ENCODE measurements at places on chromosomes 16 and 17.
A peak's percentile ranks its signal among the peaks of the same experiment; 100 is the strongest.

DNA sequence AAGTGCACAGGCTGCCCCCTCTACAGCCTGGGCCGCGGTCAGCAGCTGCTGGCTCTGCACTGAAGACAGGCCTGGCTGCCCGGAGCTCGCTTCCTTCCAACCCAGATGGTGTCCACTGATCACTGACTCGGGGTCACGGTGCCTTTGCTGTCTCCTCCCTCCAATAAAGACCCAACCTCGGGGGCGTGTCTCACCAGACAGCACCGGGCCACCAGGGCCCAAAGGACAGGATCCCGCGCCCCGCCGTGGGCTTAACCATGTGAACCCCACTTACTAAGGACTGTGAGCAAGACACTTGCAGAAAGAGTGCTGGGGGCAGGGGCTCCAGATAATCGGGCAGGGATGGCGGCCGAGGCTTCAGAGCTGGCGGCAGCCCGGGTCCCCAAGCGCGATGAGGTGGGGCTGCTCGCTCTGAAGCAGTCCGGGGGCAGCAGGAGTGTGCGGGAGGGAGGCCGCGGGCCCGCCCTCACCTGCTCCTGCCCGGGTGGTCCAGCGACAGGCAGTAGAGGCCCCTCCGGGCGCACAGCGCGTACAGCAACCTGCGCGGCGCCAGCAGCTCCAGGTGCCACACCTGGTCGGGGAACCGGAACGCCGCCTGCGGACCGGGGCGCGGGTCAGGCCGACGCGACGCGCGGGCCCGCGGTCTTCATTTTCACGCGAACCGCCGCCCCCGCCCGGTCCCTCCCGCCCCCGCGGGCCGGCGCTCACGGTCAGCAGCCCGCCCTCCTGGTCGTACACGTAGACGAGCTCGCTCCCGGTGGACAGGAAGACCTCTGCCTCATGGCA, 502 bp downstream of the FAAP100 start:
- DNase-seq, result no peak

DNA sequence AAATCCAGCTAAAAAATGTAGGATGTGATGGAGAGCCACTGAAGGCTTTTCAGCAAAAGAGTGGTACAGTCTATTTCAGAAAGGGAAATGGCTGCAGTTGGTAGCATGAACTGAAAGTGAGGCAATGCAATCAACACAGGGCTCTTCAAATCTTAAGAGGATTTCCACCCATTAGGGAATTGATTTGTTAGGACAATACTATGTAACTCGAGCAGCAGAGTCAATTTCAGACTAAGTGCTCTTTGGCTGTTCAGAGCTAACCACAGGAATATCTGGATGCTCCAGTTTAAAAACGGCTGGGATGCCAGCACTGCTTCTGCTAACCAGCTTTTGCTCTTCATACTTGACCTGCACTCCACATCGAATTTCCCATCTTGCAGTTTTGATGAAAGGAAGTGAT, 24.6 kb downstream of the CACNG1 start:
- no peak for DNase-seq

- peak; percentile 25 for DNase-seq
Measured at GRCh38 chr17:71472809-71473789, 647.7 kb upstream of the SOX9 start.

DNA sequence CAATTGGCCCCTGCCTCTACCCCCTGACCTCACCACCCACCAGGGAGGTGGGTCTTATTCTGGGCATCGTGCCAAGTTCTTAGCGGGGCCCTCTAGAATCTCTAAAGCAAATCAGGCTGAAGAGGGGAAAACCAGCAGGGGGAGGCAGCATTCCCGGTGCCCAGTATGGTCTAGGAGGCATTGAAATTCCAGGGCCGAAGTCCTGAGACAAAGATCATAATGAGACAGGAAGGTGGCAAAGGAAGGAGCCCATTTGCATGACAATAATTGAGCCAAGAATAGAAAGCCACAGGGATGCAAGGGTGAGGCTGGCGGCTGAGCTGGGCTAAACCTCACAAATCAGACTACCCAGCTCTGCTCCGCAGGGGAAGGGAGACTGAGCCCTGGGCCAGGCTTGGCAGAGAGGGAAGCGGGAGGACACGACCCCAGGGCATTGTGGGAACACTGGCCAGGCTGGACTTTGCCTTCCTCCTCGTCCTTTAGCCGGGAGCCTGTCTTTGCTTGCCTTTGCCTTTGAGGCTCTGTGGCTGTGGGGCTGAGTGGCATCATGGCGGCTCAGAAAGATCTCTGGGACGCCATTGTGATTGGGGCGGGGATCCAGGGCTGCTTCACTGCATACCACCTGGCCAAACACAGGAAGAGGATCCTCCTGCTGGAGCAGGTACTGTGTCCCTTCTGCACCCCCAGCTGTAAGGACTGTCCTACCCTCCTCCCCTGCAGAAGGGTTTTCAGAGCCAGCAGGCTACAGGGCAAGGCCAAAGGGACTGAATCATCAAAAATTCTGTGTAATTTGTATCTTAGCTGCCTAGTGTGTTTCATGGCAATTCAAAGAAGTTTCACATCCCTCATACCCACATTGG, at the start of gene PIPOX:
PIPOX (plus strand) TSS at position 463 of the 860 bp plus-strand sequence; CDS start at position 548, 85 bp downstream.
- peak; percentile 29 for DNase-seq

DNA sequence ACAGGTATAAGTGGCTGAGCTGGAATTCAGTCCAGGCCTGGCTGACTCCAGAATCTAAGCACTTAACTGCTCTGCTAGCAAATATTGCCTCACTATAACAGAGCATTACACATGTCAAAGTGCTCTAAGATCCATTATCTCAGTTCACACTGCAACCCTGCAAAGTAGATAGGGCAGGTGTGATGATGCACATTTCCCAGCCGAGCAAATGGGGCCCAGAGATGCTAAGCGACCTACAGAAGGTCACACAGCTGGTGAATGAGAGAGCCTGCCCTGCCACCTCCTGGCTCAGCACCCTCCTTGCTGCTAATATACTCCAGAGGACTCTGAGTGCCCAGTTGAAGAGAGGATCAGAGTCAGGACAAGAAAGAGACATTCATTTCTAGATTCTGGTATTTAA, 73.6 kb upstream of the CCL1 start:
- no peak for DNase-seq

DNA sequence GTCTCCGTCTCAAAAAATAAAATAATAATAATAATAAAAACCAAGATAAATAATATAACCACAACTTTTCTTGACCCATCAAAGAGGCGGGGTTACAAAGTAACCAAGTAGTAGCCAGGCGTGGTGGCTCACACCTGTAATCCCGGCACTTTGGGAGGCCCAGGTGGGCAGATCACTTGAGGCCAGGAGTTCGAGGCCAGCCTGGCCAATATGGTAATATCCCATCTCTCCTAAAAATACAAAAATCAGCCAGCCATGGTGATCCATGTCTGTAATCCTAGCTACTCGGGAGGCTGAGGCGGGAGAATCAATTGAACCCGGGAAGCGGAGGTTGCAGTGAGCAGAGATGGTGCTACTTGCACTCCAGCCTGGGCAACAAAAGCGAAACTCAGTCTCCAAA, 45.3 kb downstream of the ADCY9 start:
- no peak for DNase-seq

- no peak for DNase-seq
Measured at GRCh38 chr16:83943516-83944050, 9.5 kb upstream of the OSGIN1 start.

- no peak for DNase-seq
Measured at GRCh38 chr16:102060-102855, 24.2 kb downstream of the MPG start.

DNA sequence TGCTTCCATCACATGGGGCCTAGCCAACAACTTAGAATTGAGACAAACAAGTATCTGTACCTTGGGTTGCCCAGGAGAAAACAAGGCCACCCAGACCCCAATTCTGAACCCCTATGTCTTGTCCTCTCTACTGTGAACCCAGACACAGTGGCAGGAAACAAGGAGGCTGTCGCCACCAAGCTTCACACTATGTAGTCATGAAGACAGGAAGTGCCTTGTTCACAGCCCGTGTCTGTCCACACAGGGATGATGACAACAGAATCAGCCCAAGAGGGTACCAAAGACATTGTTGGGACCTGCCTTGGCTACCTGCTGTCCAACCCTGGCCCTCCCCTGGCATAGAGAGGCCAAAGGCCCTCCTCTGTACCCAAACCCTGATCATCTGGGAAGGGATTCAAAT, 84.8 kb downstream of the CDYL2 start:
- DNase-seq, result no peak

DNA sequence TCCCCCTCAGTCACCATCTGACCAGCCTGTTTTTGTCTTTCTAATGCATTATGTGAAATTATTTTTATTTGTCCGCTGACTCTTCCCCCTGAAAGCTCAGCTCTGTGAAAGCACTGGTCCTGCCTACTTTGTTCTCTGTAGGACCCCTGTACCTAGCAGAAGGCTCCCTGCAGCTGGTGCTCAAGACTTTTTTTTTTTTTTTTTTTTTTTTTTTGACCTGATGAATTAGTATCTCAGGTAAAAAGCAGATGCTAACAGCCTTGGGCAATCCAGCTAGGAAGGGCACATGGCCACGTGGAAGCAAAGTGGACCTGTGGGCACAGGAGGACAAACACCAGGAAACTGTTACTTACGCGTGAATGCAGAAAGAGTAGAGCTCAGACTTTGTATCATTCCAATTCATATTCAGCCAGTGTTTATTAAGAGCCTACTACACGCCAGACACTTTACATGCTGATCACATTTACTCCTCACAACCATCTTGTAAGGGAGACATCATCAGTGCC, 629 bp upstream of the UNC119 start:
- no peak for DNase-seq

GRCh38 chr16:662597-662996, 5.3 kb upstream of the RHOT2 start:
- DNase-seq, result no peak

DNA sequence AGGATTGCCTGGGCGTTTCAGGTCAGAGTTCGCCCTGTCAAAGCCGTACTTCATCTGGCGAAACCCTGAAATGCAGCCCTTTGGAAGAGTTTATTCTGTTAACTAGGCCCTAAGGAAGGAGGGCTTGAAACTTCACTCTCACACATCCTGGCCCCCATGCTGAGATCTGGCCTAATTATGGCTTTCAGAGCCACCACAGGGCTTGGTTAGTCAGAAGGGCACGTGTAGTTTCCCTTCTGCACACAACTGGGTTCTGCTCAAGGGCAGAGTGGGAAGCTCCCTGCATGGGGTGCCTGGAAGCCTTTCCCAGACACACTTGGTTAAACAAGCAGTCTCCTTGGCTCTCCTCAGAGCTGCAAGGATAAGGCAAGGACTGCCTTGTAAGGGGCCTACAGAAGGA, 397.3 kb downstream of the SHISA9 start:
- DNase-seq, result no peak

- peak; percentile 54 for DNase-seq
Measured at GRCh38 chr16:85514598-85515318, 98.4 kb upstream of the GSE1 start.

DNA sequence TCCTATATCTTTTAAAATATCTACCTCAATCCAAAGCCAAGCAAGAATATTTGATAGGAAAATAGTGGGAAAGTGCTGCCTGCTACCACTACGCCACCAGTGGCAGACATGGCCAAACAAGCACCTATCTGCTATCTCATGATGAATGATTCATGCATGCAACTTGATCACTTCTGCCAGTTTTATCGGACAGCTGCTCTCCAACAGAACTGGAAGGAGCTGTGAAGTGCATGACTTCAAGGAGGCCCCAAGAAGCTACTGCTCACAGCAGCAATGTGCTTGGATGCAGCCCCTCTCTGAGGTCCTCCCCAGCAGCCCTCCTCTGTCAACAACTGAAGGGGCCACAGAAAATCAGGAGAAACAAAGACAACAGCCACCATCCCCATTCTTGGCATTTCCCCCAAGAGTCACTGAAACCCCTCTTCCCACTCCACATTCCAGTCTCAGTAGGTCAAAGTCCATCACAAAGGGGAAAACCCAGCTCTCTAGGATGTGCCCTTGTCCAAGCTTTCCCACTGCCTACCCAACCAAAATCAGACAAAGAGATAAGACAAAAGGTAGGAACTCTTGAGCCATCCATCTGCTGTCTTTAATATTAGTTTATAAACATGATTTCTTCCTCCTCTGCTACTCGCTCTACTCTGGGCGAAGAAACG, 215.3 kb downstream of the C16orf78 start:
- no peak for DNase-seq

DNA sequence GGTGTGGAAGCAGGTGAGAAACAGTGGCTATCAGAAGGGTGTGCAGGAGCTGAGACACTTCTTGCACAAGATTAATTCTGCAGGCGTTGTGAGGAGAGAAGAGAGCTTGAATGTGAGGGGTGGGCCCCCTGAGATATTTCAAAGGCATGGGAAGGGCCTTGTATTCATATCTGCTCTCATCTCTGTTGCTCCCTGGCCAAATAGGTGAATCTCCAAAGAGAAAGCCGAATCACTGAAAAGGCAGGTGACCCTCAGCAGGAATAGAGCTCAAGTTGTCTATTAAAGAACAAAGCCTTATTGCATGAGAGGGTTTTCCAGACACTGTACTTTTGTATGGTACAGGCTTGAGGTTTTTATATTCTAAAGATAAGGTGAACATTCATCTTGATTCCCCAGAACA, 373.1 kb downstream of the TMEM114 start:
- DNase-seq, result no peak

- DNase-seq, result no peak
Measured at GRCh38 chr16:12833926-12834325, 30.2 kb upstream of the CPPED1 start.

- no peak for DNase-seq
Measured at GRCh38 chr16:52611817-52612673, 65.1 kb upstream of the TOX3 start.

DNA sequence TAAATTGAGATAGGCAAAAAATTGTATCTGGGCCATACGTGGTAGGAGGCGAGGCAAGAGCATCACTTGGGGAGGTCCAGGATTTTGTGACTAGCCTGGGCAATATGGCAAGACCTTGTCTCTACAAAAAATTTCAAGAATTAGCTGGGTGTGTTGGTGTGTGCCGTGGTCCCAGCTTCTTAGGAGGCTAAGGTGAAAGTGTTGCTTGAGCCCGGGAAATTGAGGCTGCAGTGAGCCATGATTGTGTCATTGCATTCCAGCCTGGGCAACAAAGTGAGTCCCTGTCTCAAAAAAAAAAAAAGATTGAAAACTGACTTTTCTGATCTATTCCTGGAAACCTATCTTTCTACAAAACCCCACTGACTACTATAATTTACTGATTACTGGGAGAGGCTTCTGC, 26.7 kb downstream of the CDK12 start:
- no peak for DNase-seq

DNA sequence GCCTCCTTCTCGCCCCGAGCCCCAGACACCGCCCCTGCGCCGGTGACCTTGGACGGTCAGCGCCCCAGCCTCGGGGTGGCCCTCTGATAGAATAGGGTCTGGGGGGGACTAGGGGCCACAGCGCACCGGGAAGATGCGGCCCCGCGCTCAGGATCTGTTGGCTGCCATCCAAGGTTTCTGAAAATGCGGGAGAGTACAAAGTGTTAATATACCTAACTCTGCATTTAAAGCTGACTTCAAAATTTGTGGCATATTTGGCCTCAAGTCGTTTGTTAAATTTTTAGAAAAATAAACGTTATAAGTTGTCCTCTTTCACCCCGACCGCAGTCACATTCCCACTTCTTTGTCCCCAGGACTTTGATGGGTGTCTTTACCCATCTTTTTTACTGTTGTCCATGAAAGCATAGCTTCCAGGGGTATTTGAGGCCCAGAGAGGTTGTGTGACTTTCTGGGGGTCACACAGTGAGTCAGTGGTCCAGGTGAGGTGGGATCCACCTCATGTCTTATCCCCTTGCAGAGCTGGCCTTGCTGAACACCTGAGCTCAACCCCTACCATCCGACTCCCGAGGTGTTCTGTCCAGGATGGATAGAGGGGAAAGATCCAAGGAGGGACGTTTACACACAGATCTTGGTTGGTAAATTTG, 796 bp downstream of the NT5M start:
- no peak for DNase-seq

- DNase-seq, result no peak
Measured at GRCh38 chr16:4494746-4495490, 18.7 kb downstream of the HMOX2 start.
